GM13977 (cell line): ENCODE measurements at places on chromosomes 5 and 9.

- no peak for DNase-seq
Observed at GRCh38 chr9:126983767-126984166, 69.2 kb downstream of the RALGPS1 start.

DNA sequence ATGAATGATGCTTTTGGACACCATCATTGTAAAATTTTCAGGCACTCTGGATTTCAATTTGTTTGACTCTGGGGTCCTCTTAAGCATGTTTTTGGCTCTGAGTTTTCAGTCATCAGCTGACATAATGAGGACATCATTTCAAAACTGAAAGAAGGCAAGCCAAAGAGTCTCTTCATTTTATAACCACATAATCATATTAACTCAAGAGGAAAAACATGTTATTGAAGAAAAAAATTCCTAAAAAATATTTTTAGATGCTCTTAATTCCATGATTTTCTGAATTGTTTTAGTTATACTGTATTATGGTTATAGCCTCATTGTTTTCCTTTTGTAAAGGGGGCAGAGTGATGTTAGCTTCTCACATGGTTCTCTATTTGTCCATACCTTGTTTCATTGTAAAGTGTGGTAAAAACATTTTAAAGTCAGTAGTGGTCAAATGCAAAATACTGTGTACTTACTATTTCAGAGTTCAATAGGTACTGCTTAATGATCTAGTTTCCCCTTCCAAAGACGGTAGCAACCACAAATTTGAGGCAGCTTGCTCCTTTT is 472.1 kb downstream of the DMRT2 start:
- peak; percentile 36 for DNase-seq

- no peak for DNase-seq
Observed at GRCh38 chr5:35561396-35561795, 56.3 kb upstream of the SPEF2 start.

GRCh38 chr5:170159101-170159698 is 53.5 kb downstream of the FOXI1 start:
- no peak for DNase-seq

GRCh38 chr9:129823542-129823934 is 398 bp downstream of the TOR1A start:
- no peak for DNase-seq

- DNase-seq, result no peak
Observed at GRCh38 chr5:151739939-151740335, 18.5 kb downstream of the ATOX1 start.

DNA sequence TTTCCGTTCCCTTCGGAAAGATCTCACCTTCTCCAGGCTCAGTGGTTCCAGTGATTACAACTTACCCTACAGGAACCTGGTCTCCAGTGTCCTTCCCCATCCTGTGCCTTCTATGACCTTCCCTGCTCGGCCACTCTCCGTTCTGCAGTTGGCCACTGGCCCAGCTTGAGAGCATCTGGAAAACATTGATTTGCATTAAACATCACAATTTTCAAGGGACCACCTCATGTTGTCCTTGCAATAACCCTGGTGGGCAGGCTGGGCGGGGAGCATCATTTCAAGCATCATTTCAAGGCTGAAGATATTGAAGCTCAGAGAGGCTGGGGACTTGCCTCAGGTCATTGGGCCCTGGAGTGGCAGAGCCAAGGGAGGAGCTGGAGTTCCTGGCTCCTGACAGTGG is 177.4 kb downstream of the SEC61B start:
- no peak for DNase-seq

GRCh38 chr5:15691521-15691920 is 191.5 kb downstream of the FBXL7 start:
- DNase-seq, result no peak

DNA sequence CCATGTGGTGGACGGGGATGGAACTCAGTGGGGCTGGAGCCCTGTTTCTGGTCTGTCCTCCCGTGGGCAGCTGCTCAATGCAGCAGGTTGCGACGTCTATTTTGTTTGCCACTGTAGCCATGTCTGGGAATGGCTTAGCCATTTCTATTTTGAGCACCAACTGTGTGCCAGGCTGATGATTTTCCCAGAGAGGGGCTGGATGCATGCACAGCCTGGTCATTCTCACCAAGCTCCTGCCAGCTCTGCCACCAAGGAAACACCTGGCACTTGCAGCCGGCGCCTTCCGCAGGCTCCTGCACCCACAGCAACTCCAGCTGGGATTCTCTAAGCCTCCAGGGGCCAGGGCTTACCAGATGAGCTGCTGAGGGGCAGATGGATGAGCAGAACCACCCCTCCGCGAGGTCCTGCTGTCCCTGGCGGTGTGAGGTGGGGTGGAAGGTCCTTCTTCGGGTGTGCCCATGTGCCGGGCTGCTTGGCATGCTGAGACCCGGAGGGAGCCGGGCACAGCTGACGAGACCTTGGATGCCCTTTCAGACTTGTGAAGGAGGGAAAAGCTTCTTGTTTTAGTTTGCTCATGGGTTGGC is 151.2 kb downstream of the RXRA start:
- DNase-seq, result no peak
